ENCODE measurements at places on chromosomes 13 and 19. TPM values are rescaled to one million over a fixed set of nuclear protein-coding genes. Genes with fewer than 3 reads are reported as not detected.

The PRR20A gene
- not detected for total RNA-seq

The ZNF701 gene
- 14.7 TPM for total RNA-seq

The ZNF222 gene
- 3.4 TPM for total RNA-seq

The C19orf38 gene
- 1.7 TPM for total RNA-seq

The COX6B1 gene
- total RNA-seq: 377 TPM

The PEG3 gene
- total RNA-seq: 0.48 TPM

The SLC10A2 gene
- not detected for total RNA-seq

The F10 gene
- total RNA-seq: not detected

The PIAS4 gene
- 18.3 TPM for total RNA-seq

The IL12RB1 gene
- not detected for total RNA-seq

The FAM174C gene
- 37.3 TPM for total RNA-seq
